ENCODE measurements at places on chromosomes 2 and 18.

DNA sequence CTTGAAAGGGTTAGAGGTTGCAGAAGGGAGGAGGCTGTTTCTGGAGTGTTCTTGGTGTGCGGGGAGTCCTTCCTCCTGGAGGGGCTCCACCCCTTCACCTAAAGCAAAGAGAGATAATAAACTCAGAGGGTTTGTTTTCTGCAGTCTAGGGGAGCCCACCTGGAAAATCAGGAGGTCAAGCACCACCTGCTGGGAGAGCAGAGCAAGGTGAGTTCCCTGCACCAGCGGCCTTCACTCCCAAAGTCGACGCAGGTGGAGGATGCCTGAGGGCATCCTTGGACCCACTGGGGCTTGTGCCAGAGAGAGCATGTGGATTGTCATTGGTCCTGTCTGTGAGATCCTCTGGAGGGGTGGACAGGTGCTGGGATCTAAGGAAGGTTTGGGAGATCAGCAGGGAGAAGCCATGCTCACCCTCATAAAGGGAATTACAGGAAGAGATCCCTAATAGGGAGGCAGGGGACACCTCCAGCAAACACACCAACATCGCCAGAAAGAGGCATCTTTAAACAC is 116.7 kb downstream of the KCNF1 start:
- DNase-seq: no peak

GRCh38 chr2:70360661-70361270 is 58.9 kb upstream of the FAM136A start:
- DNase-seq: no peak

GRCh38 chr2:160574468-160575140 is 81.0 kb upstream of the RBMS1 start:
- DNase-seq: no peak

DNA sequence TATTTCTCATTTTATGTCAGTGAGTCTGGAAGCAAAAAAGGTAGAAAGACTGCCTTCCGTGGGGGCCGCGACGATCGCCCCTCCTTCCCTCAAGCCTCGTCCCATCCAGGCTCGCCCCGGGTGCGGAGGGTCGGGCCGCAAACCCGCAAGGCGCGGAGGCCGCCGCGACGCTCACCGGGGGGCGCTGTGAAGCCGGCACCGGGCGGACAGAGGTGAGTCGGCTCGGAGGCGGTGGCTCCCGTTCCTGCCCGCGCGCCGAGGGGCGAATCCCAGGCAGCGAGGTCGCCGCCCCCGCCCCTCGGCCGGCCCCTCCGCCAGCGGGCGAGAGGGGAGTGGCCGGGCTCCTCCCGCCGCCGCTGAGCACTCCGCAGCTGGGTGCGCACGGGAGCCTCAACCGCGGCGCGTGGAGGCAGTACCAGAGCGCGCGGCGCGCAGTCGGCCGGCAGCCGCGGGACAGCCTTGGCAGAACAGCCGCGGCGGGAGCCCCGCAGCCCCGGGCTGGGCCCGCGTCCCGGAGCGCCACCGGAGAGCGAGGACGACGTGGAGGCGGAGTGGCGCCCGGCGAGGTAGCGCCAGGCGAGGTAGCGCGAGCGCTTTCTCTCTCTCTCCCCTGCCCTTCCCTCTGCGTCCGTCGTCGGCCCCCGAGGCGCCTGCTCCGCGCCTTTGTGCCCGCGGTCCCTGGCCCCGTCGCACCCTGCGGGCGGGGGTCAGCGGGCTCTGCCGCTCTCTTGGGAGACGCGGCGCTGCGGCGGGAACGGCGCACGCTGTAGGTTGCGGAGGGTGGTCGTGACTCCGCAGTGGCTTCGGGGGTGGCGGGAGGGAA is at the start of gene MYO1B:
Gene MYO1B (plus strand): TSS at position 359 of the 823 bp plus-strand sequence. CDS start 31,492 bp downstream, outside the sequence.
- no peak for DNase-seq

- DNase-seq: no peak
Measured at GRCh38 chr2:105806996-105807395, 62.3 kb downstream of the NCK2 start.

GRCh38 chr2:170689481-170689880 is 25.7 kb upstream of the SP5 start:
- no peak for DNase-seq

All from CMK (cell line).